Left lung (tissue), 14 donors: ENCODE measurements at places on chromosomes 5 and 9. TPM values are rescaled to one million over a fixed set of nuclear protein-coding genes. Genes with fewer than 3 reads are reported as not detected.
A peak's percentile ranks its signal among the peaks of the same experiment; 100 is the strongest.

The SLC4A9 gene
- total RNA-seq = not detected

The CARTPT gene
- total RNA-seq = not detected

The CAST gene
- 264 TPM for total RNA-seq

The PCDH1 gene
- 55.2 TPM for total RNA-seq

The OR1N2 gene
- total RNA-seq = not detected

GRCh38 chr5:142545650-142546322, 140.1 kb downstream of the FGF1 start:
- no peak for DNase-seq

DNA sequence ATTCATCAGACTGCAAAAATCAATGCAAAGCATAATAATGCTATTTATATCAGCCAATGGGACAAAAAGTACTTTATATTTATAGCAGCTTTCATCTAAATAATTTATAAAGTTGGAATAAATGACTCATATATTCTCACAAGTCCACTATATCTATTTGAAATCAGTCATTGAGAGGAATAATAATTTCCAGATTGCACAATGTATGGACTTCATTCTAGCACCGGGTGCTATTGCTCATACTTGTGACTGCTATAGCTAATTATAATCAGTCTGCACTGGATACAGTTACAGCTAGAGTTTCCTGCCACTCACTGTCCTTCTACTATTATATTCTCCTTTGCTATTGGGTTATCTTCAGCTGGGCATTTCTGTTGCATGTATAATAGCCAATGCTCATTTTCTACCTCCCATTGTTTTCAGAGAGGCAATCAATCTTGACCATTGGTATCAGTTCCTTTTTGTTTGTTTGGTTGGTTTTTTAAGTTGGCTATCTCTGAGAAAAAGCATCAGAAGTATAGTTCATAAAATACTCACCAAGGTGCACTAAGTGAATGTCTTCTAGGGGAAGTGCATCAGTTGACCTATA, 1.9 kb downstream of the CDH18 start:
- no peak for DNase-seq

DNA sequence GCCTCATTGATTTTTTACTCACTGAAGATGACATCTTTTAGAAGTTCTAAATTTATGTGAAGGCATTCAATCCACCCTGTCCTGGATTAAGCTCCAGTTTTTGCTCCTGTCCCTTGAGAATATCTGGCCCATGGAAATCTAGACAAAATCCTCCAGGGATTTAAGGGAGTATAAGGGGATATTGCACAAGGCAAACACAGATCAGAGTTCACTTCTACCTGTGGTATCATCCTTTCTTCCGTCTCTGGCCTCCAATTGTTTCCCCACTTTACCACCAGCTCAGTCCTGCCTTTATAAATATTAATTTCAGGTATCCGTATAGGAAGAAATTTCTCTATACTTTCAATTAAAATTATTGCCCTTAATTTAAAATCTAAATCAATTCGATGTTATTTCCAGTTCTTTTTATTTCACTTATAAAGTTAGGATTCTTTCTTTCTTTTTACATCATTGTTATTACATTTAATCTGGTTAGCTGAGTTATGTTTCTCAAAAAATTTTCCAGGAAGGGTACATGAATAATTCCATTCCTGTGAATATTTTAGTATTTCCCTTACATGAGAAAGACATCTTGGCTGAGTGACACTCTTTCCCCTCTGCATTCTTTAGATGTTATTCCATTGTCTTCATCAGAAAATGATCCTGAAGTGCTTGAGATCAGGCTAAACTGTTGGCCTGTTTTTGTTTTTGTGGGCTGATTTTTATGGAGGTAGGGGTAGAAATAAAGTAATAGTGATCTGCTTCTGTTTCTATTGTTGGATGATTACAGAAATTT, 194.3 kb upstream of the MAP3K1 start:
- no peak for DNase-seq

DNA sequence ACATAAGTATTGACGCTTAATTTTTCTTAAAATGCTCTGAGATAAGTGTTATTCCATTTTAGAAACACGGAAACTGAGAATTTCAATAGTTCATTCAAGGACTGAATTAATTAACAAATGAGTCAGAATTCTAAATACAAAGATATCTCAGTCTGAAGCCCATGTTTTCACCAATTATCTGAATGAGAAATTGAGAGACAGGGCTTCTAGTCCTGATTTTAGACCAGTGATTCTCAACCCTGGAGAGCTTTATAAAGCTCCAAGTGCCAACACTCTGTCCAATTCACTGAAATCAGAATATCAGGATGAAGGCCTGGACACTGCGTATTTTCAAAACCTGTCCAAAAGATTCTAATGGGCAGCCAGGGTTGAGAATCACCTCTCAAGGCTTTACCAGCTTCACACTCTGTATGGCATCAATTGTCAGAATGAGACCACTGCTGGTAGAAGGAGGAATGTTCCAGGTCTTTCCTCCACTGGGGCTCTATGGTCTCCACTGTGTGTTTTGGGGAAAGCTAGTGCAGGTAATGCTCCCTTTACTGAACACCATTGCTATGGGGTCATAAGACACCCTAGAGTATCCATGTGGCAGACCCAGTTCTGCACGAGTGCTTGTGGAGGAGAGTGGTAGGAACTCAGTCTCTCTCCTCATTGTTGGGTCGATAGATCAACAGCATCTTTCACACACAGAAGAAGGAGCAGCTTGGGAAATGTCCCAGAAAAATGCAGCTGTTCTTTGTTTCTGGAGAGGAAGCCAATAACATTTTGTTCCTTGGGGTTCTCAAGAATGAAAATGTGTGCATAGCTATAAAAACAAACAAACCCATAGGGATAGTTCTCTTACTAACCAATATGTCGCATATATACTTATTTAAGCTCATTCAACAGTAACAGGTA, 99.7 kb upstream of the OSMR start:
- no peak for DNase-seq

GRCh38 chr5:179852993-179853547, 5.5 kb downstream of the MRNIP start:
- DNase-seq = no peak

DNA sequence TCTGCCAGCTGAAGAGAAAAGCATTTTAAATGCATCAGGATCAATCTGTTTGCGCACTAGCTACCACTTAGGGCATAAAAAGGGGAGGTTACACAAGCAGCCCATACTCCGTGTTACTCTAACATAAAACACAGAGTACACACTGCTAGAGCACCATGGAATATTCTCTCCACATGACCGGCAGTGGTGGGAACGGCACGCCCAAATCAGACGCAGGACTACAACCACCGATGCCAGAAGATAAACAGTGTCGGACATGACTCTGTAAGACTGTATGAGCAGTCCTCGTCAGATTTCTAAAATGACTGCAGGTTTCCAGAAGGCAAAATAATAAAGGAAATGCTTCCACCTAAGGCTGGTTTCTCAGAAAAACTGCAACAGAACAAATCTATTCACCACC, 40.0 kb downstream of the CDK5RAP2 start:
- no peak for DNase-seq

- DNase-seq = no peak
These were observed 79.0 kb downstream of the MRPS30 start for GRCh38 chr5:44887722-44888121.

DNA sequence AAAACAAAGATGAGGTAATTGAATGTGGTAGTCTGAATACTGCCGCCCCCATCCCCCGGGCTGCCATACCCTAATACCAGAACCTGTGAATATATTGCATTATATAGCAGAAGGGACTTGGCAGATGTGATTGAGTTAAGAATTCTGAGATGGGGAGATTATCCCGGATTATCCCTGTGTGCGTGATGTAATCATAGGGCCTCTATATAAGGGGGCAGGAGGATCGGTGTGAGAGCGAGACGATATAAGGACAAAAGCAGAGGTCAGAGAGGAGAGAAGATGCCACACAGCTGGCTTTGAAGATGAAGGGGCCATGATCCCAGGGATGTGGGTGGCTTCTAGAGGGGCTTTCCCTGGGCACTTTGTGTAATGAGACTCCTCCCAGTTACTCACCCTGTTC, 101.7 kb upstream of the TLE1 start:
- no peak for DNase-seq

DNA sequence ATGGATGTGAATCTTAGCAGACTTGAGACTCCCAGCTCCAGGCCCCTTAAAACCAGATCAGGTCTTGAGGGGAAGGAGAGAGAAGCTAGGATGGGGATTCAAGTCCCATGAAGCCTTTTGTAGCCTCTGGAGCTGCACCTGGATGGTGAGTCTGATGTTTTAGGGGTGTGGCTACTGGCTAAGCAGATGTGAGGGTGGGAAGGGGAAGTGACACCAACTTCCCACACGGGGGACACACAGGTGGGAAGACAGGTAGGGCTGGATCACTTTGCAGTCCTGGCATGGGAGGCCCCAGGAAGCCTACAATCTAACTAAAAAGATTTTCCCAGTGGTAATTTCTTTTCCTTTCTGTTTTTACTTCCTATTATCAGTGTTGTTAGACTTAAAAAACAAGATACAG, 38.7 kb upstream of the UBAP2 start:
- no peak for DNase-seq

- DNase-seq = peak; percentile 9
These were observed 62.0 kb downstream of the ANKH start for GRCh38 chr5:14809369-14810155.

DNA sequence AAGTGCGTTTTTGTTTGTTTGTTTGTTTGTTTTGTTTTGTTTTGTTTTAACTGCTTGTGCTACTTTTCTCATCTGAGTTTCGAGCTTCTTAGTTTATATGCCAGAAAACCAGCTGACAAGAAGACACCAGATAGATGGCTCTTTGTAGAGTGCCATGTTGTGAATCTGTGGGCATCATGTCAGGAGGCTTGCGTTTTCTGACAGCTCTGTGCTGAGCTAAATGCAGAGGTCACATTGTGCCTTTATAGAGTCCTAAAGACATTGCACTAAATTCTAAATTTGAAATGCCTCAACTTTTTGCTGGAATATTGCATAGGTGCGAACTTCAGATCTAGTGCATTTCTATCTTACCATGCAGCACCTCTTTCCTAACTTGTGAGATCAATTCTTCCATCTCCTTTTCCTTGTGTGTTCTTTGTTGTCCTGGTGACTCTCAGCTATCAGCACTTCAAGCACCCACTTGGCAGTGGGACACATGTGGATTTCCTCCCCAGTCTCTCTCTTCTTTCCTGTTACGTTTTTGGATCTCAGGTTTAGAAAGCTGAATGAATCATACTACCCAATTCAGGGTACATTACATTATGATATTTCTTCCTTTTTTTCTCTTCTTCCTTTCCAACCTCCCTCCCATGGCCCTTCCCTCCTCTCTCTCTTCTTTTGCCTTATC, 379.0 kb upstream of the RPS23 start:
- DNase-seq = no peak

DNA sequence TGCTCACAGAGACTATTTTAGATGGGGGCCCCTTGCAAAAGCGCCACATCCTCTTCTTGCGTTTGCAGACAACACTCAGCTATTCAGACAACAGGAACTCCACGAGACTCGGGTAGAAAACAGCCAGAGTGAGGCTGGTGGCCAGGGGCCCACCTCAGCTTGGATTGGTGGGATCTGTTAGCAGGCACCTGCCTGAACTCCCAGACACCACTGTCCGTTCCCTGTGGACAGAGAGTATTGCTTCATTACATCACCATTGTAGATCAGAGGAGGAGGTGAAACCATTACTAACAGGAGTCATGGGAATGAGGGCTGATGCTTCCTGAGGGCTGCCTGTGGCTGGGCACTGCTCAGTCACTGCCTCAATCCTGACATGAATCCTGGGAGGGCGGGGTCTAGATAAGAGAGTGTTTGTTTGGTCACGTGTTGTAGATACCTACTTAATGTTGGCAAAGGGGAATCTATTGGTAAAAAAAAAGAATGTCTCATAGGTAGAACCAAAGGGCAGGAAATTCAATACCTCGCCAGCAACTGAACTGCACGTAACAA, 4.4 kb upstream of the RAPGEF1 start:
- no peak for DNase-seq

- DNase-seq = no peak
These were observed 551.7 kb downstream of the RAB3C start for GRCh38 chr5:59134471-59135163.

GRCh38 chr5:20949636-20950035, 961.6 kb upstream of the CDH18 start:
- DNase-seq = no peak
